ENCODE measurements at places on chromosomes 1 and 21. TPM values are rescaled to one million over a fixed set of nuclear protein-coding genes. Genes with fewer than 3 reads are reported as not detected.

The PTPRC gene
- total RNA-seq: 12.3 TPM

The AZIN2 gene
- total RNA-seq: 14.5 TPM

The NUDT4B gene
- 33.9 TPM for total RNA-seq

The TSPAN2 gene
- 7.3 TPM for total RNA-seq

The CD84 gene
- 2.2 TPM for total RNA-seq

The CREG1 gene
- 75.8 TPM for total RNA-seq

The TPTE gene
- not detected for total RNA-seq

The DNASE2B gene
- total RNA-seq: 3.0 TPM

The INKA2 gene
- 5.1 TPM for total RNA-seq

The CBS gene
- 11.1 TPM for total RNA-seq

The CCDC17 gene
- total RNA-seq: 0.93 TPM

The KTI12 gene
- 10.9 TPM for total RNA-seq

The XCL1 gene
- total RNA-seq: not detected

The TSPAN1 gene
- 0.49 TPM for total RNA-seq

The RPRD2 gene
- total RNA-seq: 30.1 TPM

The MAGOH gene
- total RNA-seq: 37.7 TPM

The SPRR2E gene
- not detected for total RNA-seq

The OR2M4 gene
- not detected for total RNA-seq

The FRRS1 gene
- 12.4 TPM for total RNA-seq

The AMIGO1 gene
- total RNA-seq: 13.3 TPM

The FBLIM1 gene
- 46.5 TPM for total RNA-seq

The STYXL2 gene
- 7.7 TPM for total RNA-seq

The ZSWIM5 gene
- 23.0 TPM for total RNA-seq

The UBXN10 gene
- total RNA-seq: 3.4 TPM

The SYCP1 gene
- total RNA-seq: 0.11 TPM

The PADI3 gene
- 0.11 TPM for total RNA-seq

The BTG3 gene
- total RNA-seq: 49.3 TPM

The ZFP69B gene
- total RNA-seq: 10.4 TPM

The EDN2 gene
- 1.6 TPM for total RNA-seq

The GNG12 gene
- total RNA-seq: 61.3 TPM

The KCNJ15 gene
- 0.38 TPM for total RNA-seq

The SPATA45 gene
- total RNA-seq: not detected

The C1QB gene
- 25.4 TPM for total RNA-seq

The SLC2A1 gene
- 1,089 TPM for total RNA-seq

The WDR4 gene
- total RNA-seq: 14.5 TPM

The TMEM82 gene
- not detected for total RNA-seq

The SLC27A3 gene
- 16.4 TPM for total RNA-seq

The RHD gene
- total RNA-seq: 0.49 TPM

The HHAT gene
- 13.1 TPM for total RNA-seq

The FHAD1 gene
- 3.3 TPM for total RNA-seq
